GOT3 (cell line): ENCODE measurements at places on chromosomes 7 and 10.

DNA sequence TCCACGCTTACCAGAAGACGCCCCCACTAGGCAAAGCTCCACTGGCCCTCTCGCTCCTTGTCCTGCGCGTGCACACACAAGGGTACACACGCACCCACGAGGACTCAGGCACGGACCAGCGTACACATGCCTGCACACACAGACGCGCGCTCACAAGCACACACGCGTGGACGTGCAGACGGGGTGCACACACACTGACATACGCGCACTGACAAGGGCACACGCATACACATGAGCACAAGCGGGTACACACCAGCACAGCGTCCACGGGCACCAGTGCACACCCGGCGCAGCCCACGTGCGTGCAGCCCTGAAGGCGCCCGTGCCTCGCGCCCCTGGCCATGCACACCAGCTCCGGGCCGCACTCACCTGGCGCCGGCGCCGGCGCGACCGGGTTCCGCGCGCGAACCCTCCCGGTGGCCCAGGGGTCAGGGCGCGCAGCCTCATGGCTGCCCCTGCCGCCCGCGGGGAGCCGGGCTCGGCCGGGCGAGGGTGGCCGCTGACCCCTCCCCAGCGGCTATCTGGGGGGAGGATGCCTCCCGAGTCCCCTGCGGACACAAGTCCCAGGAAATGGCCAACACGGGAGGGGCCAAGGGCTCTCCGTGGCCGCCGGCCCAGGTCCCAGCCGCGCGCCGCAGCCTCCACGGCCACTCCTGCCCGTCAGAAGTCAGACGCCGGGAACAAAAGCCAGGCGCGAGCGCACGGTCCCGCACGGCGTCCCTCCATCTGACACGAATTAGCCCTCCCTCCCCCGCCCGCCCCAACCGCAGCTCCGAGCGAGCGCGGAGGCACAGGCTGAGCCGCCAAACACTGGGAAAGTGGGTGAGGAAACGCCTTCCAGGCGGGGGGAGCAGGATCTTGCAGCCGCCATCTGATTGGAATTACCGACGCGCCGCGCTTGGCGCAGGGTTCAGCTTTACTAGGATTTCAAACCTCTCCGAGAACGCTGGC, 45.0 kb downstream of the TNS3 start:
- DNase-seq, result no peak

- DNase-seq, result no peak
Measured at GRCh38 chr10:95314192-95314918, 23.6 kb upstream of the PDLIM1 start.

GRCh38 chr7:49775065-49775948, 1.9 kb downstream of the VWC2 start:
- no peak for DNase-seq

- DNase-seq, result no peak
Measured at GRCh38 chr10:111784436-111784835, 399.1 kb downstream of the GPAM start.

DNA sequence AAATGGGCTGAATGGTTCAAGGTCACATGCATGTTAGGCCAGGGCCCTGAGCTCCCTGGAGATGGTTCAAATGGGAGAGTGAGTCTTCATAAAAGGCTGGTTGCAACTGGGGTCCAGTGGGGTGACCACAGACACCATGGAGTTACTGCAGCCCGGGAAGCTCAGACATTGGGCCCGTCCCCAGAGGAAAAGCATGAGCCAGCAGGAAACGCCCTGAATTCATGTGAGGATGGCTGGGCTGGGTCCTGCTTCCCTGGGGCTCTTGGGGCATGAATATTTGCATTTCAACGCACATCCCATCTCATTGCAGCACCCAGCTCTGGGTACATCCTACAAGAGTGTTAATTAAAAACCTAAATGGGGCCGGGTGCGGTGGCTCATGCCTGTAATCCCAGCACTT, 549.0 kb downstream of the TCERG1L start:
- DNase-seq, result no peak

- no peak for DNase-seq
Measured at GRCh38 chr7:129341212-129341611, 93.0 kb upstream of the STRIP2 start.

- no peak for DNase-seq
Measured at GRCh38 chr7:137411446-137411845, 67.9 kb upstream of the PTN start.

GRCh38 chr7:16187131-16187530, 234.2 kb downstream of the CRPPA start:
- no peak for DNase-seq

DNA sequence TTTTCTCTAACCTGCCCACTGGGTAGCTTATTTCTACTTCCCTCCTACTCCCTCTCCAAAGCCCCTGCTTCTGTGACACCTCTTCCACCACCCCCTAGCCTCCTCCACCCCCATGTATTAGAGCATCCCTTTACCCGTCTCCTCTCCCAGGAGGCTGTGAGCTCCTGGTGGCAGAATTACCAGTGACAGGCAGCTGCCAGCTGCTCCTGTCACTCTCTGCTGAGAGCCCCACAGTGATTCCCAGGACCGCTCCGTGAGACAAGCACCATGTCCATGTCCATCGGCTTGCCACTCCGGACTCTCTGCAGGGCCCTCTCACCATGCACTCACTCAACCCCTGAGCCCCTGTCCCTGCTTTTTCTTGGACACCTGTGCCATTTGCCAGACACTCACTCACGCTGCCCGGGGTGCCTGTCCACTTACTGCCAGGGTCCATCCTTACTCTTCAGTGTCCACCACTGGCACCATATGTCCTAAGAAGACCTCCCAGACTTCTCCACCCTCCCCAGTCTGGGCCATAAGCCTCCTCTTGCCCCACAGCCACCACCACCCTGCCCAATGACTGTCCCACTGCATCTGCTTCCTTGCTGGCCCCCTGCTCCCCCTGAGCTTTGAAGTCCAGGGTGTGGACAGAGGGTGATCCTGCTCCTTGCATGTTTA, 9.8 kb downstream of the WDFY4 start:
- no peak for DNase-seq

DNA sequence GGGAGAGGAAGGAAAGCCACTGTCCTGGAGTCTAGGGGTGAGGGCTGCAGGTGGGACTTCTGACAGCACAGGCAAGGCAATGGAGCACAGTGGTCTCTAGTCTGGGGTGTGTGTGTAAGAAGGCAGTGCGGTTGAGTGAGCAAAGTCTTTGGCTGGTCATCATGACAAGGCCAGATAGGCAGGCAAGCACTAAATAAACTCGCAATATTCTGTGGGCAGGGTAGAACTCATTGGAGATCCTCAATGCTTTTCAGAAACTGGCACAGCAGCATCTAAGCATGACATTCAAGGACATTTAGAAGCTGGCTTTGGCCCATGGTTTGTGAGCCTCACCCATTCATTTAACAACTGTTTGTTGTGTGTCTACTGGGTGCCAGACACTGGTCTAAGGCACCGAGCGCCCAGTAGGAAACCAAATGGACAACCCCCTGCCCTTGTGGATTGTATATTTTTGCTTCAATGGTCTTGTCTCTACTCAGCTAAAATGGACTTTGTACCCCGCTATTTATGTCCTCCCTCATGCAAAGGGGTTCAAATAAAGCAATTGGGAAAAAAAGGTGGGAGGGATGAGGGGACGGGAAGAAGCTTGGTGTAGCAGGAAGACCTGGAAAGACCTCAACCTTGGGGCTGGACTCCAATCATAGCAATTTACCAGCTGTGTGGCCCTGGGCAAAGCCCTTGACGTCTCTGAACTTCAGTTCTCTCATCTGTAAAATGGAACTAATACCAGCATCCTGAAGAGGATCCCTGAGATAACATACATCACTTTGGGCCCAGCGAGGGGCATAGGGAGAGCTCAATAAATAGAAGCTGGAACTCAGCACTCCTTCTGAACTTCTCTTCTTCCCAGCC, 116.0 kb downstream of the NEURL1 start:
- DNase-seq, result no peak

GRCh38 chr10:33858326-33858725, 523.9 kb upstream of the NRP1 start:
- no peak for DNase-seq

GRCh38 chr10:50417886-50418830, 166.8 kb upstream of the ASAH2 start:
- DNase-seq, result peak; percentile 23

DNA sequence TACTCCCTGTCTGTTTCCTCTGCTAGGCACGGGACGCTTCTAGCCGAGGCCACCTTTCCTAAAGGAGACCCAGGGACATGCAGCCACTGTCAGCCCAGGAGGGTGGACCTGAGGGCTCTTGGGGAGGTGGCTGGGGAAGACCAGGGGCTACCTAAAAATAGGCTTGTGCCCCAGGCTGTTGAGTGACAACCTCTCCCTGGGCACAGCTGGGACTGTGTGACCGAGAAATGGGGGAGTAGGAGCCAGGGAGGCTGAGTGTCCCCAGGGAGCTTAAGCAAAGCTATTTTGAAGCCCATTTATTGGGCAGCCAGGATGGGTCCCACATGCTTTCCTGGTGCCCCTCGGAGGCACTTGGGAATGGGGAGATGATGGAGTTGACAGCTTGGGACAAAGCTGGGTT, 63.8 kb downstream of the CALML3 start:
- no peak for DNase-seq

GRCh38 chr7:148787571-148788295, 89.0 kb downstream of the CUL1 start:
- no peak for DNase-seq

GRCh38 chr7:104010052-104010909, 20.8 kb upstream of the RELN start:
- no peak for DNase-seq

- DNase-seq, result no peak
Measured at GRCh38 chr7:30572212-30572841, 22.4 kb upstream of the GARS1 start.

GRCh38 chr7:120760050-120760449, 97.9 kb downstream of the TSPAN12 start:
- DNase-seq, result no peak

GRCh38 chr10:24503461-24504320, 220.0 kb downstream of the ARHGAP21 start:
- no peak for DNase-seq

GRCh38 chr7:94396037-94396431, 1.3 kb downstream of the COL1A2 start:
- no peak for DNase-seq

GRCh38 chr10:110115784-110116520, 91.5 kb upstream of the MXI1 start:
- DNase-seq, result no peak

DNA sequence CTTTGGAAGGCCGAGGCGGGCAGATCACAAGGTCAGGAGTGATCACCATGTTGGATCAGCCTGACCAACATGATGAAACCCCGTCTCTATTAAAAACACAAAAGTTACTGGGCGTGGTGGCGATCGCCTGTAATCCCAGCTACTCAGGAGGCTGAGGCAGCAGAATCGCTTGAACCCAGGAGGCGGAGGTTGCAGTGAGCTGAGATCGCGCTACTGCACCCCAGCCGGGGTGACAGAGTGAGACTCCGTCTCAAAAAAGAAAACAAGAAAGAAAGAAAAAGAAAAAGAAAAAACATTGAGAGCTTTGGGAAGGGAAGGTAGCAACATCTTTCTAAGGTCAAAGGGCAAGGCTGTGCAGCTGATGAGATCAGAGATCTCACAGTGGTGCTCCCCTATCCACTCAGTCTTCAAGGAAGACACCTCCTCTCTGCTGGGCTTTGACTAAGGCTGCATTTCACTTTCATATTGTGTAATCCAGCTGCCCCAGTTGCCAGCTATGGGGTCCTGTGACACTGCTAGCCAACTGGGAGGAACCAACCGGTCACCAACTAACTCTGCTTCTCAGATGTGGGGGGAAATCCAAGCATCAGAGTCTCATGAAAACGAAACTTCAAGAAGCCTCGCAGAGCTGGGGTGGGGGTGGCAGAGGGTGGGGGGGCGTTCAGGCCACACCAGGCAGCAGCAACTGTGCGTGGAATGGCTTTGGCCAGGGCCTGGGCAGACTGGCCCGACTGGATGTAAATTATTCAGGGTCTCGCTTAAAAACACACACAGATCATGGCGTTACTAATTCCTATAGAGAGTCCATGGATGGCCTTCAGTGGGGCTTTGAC, 1.5 kb downstream of the IL15RA start:
- DNase-seq, result no peak

GRCh38 chr10:3105166-3105565, 37.8 kb downstream of the PFKP start:
- no peak for DNase-seq

- no peak for DNase-seq
Measured at GRCh38 chr7:4245866-4246470, 436.1 kb upstream of the FOXK1 start.

DNA sequence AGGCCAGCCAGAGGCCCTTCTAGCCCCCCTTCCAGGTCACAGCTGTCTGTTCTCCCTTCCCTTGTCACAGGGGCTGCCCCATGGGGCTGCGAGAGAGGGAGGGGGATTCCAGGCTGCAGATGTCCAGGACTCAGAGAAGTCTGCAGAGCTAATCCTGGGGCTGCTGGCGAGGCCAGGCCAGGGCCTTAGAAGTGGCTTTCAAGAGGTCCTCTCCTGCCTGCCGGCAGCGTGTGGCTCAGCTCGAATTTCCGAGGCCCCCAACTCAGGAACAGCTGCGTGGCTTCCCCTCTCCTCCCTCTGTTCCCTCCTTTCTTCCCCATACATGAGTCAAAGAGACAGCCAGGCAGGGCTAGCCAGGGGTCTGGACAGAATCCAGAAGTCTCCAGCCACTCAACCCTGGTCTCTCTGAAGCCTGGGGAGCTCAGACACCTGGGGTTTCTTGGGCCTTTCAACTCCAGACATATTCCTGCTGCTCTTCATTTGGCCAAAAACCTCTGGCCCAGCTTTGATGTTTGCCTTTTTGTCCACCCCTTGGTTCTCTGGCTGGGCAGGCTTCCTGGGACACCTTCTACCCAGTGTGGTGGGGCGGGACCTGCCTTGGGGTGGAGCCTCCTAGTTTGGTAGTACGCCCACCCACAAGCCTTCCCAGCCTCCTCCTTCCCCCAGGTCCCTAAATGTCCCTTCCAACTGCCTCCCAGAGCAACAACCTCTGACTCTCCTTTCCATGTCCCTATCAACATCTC, 21.8 kb upstream of the EIF5AL1 start:
- DNase-seq, result no peak

- DNase-seq, result no peak
Measured at GRCh38 chr10:75229971-75230370, 5.8 kb downstream of the COMTD1 start.

GRCh38 chr7:77444123-77444522, 28.0 kb upstream of the GSAP start:
- no peak for DNase-seq

DNA sequence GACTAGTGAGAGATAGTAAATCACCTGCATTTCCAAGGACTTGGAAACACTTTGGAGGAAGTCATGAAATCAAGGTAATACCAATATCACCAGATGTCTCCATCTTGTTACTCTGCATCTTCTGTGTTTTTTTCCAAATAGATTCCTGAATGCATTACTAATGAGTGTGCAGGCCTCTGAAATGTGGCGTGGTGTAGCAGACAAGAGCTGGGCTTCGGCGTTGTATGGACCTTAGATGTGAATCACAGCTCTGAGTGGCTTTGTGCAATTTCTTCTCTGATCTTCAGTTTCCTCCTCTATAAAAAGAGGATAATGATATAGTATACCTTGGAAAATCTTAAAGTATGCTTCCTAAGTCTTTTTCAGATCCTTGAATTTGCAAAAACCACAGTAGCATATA, 9.6 kb upstream of the MYPN start:
- DNase-seq, result no peak
